ENCODE measurements at places on chromosomes 1 and 21.

DNA sequence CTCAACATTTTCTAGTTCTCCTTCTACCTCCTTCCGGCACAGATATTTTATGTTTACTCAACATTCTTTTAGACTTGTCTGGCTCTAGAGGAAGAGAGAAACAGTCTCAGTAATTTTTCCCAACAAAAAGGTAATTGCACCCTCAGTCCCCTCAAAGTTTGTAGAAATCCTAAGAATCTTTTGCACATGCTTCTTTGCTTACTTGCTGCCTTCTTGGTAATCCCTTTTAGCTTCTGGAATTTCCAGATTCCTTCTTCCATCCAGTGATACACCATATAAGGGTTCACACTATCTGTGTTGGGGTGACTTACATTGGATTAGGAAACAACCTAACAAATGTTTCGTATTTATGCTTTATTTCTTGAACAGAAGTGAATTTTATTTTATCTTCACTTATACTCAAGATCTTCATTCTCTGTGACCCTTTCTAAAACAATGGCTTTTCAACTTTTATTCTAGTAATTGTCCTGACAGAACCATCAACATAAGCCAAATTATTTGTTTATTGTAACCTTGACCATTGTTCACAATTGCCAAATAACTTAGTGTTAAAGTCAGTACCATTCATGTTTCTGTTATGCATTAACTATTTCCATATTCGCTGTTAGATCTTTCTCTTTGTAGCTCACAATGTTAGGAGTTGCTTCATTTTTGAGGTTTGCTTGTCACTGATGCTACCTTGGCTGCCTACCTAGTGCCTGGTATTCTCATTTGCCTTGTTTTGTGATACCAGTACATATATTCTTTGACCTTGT, 238.1 kb downstream of the HMCN1 start:
- H3K27me3 ChIP-seq, result no peaks in the 10 kb centered on the region
- DNase-seq, result no peak
- H3K27ac ChIP-seq, result no peak overlapping the region
- no peak overlapping the region for H3K4me3 ChIP-seq

GRCh38 chr1:211948377-211948776, 87.0 kb downstream of the INTS7 start:
- DNase-seq, result no peak
- no peak overlapping the region for H3K4me3 ChIP-seq
- no peak overlapping the region for H3K27ac ChIP-seq
- H3K4me1 ChIP-seq, result peaks cover 6% of the 10 kb centered on the region

GRCh38 chr1:229114850-229115365, 156.0 kb upstream of the RAB4A start:
- H3K4me1 ChIP-seq, result peaks cover 2% of the 10 kb centered on the region
- no peak overlapping the region for H3K4me3 ChIP-seq
- no peaks in the 10 kb centered on the region for H3K27me3 ChIP-seq
- DNase-seq, result no peak
- H3K27ac ChIP-seq, result no peak overlapping the region
- no peaks in the 10 kb centered on the region for H3K36me3 ChIP-seq

- H3K36me3 ChIP-seq, result no peaks in the 10 kb centered on the region
- no peak for DNase-seq
- no peak overlapping the region for H3K4me3 ChIP-seq
- H3K4me1 ChIP-seq, result no peaks in the 10 kb centered on the region
- no peaks in the 10 kb centered on the region for H3K27me3 ChIP-seq
These were observed 16.3 kb upstream of the LAPTM5 start for GRCh38 chr1:30773722-30774358.

GRCh38 chr1:172287208-172287607, 133.3 kb upstream of the C1orf105 start:
- no peaks in the 10 kb centered on the region for H3K27me3 ChIP-seq
- H3K27ac ChIP-seq, result no peak overlapping the region
- no peak overlapping the region for H3K4me3 ChIP-seq

- no peak overlapping the region for H3K4me3 ChIP-seq
- no peaks in the 10 kb centered on the region for H3K4me1 ChIP-seq
- no peak for DNase-seq
- peaks cover 14% of the 10 kb centered on the region for H3K36me3 ChIP-seq
- H3K27me3 ChIP-seq, result no peaks in the 10 kb centered on the region
These were observed 14.4 kb downstream of the SDCCAG8 start for GRCh38 chr1:243270097-243270864.

DNA sequence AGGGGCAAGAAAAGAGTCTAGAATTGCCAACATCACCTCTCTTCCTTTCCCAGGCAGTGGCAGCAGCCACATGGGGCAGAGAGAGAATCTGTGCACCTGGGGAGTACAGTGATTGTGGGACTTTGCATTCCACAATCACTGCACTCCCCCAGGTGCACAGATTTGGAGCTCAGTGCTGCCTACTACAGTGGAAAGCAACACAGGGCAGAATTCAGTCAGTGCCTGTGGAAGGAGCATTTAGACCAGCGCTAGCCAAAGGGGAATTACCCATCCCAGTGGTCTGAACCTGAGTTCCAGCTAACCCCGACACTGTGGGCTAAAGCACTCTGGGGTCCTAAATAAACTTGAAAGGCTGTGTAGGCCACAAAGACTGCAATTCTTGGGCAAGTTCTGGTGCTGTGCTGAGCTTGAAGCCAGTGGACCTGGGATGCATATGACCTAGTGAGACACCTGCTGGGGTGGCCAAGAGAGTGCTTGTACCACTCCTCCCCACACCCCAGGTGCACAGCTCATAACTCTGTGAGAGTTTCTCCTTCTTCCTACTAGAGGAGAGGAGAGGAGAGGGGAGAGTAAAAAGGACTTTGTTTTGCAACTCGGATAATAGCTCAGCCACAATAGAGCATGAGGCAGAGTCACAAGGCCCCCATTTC, 50.3 kb downstream of the NUP210L start:
- no peak for DNase-seq
- no peaks in the 10 kb centered on the region for H3K4me1 ChIP-seq
- H3K27ac ChIP-seq, result no peak overlapping the region
- no peak overlapping the region for H3K4me3 ChIP-seq
- H3K27me3 ChIP-seq, result no peaks in the 10 kb centered on the region

DNA sequence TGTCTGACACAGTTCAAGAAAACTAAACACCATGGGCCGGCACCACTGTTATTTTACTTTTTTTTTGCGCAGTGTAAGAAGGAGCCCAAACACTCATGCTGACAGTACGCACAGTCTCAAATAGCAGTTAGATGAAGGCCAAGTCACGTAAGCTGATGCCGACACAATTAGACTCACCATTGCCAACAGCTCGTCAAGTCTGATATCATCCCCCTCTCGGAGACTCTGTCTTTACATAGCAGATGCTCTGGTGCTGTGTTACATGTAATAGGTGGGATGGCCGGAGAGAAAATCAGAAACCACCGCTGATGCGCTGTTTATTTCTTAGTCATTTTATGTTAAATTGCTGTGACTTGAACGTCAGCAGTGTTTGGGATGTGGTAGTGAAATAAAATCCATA, 49.3 kb downstream of the TGFB2 start:
- H3K4me3 ChIP-seq, result no peak overlapping the region
- H3K36me3 ChIP-seq, result no peaks in the 10 kb centered on the region

GRCh38 chr1:87108228-87108627, 193.8 kb downstream of the HS2ST1 start:
- H3K4me3 ChIP-seq, result no peak overlapping the region
- H3K4me1 ChIP-seq, result no peaks in the 10 kb centered on the region
- H3K27ac ChIP-seq, result no peak overlapping the region
- DNase-seq, result no peak
- H3K36me3 ChIP-seq, result no peaks in the 10 kb centered on the region

- H3K36me3 ChIP-seq, result no peaks in the 10 kb centered on the region
- no peak overlapping the region for H3K27ac ChIP-seq
- DNase-seq, result no peak
- no peak overlapping the region for H3K4me3 ChIP-seq
- H3K4me1 ChIP-seq, result no peaks in the 10 kb centered on the region
These were observed 4.6 kb downstream of the ERG start for GRCh38 chr21:38493549-38494250.

DNA sequence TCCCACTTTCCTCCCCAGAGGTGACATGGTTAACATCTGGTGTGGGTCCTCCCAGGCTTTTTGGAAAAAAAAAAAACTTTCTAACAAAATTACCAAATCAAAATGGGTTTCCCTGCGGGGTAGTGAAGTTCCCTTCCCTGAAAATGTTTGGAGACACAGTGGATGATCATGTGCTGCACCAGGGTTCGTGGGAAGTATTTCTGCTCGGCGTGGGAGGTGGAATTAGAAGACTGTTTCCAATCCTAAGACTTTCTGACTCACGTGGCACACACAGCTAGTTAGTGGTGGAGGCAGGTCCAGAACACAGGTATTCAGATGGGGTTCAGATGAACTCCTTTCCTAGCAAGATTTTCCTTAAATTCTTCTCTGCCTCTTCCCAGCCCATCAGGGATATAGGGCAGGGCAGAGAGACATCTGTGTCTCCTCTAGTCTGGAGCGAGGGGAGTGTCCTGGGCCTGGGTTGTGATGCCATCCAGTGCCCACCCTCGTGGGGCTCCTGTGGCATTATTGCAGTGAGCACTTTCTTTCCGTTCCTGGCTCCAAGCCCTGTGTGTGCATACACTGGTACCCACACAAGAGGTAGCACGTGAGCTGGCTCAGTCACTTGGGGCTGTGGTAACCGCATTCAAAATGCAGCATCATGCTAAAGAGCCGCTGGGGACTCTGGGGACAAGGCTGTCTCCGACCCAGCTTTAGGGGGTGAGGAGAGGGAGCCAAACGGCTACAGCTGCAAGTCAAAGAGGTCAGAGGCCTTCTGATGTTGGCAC, 27.5 kb downstream of the KCNC4 start:
- no peak overlapping the region for H3K27ac ChIP-seq
- H3K4me3 ChIP-seq, result no peak overlapping the region
- H3K27me3 ChIP-seq, result no peaks in the 10 kb centered on the region
- no peaks in the 10 kb centered on the region for H3K36me3 ChIP-seq
- no peak for DNase-seq
- no peaks in the 10 kb centered on the region for H3K4me1 ChIP-seq

All from effector memory CD4-positive, alpha-beta T cell (primary cell).